ENCODE measurements at places on chromosomes 4 and X.

GRCh38 chrX:47772764-47773163 is 63.9 kb upstream of the ZNF81 start:
- no peak for DNase-seq

DNA sequence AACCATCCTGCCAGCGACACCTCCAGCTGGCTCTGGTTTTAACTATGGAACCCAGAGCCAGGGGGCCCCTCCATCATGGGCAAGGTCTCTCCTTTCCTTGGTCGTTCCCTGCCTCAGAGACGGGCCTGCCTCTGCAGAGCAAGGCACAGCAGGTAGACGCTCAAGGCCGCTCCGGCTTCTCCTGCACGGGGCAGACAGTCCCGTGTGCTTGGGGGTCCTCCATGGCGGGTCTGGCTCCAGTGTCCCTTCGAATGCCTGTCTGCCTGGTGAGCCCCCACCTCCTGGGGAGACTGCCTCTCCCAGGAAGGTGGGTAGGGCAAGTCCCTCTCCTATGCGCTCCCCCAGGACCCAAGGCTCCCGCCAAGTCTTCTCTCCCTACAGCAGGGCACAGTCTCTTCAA is 71.5 kb downstream of the ACOX3 start:
- no peak for DNase-seq

- no peak for DNase-seq
These were observed 1.2 kb downstream of the TAF1 start for GRCh38 chrX:71367396-71367795.

GRCh38 chr4:138114434-138114833 is 127.7 kb downstream of the SLC7A11 start:
- DNase-seq, result no peak

GRCh38 chr4:64334964-64335363 is 74.3 kb downstream of the TECRL start:
- DNase-seq, result no peak

GRCh38 chrX:78997870-78998558 is 52.8 kb downstream of the P2RY10 start:
- DNase-seq, result no peak

DNA sequence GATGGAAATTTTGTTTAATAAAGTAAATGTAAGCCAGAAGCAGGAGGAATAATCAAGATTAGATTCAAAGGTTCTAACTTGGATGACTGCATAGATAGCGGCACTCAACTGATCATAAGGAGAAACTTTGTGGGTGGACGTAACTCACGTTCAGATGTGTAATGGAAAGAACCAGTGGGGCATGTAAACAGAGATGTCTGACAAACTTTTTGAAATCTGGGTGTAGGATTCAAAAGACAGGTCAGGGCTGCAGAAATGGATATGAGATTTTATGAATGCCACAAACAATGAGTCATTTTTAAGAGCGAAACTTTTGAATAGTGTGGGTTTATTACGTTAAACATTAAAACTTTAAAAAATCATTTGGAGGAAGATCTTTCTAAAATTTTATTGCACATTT is 375.6 kb downstream of the GBA3 start:
- no peak for DNase-seq

GRCh38 chr4:118113220-118113619 is 78.9 kb downstream of the NDST3 start:
- DNase-seq, result no peak

DNA sequence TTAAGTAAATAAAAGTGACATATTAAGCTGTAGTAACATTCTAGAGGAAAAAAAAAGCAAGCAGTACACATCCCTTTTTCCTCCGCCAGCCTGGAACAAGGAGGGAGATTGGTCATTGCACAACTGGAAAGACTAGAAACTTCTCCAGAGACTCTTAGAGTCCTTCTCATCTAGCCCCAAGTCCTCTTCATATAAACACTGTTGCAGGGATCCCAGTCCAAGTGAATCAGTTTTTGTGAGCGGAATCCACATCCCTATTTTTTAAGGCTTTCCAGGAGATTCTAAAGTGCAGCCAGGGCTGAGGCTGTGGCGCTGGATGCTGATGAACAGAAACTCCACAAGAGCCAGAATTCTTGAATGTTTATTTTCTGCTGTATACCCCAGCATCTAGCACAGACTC is 23.8 kb downstream of the REELD1 start:
- no peak for DNase-seq

DNA sequence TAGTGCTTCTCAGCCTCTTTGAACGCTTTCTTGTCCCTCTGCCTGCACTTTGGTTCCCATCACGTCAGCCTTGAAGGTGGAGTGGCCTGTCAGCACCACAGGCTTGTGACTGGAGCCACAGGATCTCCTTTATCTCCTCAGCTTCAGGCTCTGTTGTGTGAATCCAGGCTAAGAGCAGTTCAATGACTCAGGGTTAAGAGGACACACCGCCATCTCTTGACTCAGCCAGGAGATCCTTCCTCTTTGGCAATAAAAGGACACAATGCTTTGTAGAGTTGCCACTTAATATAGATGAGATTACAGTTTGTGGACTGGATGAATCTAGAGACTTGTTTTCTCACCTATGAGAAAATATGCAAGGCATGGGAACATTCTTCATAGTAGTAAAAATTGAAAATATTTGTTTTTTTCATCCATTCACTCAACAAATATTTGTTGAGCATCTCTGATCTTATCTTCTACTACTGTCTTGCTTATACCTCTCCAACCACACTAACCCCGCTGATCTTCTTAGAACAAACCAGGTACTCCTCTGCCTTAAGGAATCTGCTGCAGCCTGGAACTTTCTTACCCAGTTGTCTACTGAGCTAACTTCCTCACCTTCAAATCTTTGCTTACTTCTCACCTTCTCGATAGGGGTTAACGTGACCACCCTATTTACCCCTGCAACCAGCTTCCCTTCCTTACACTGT is 62.3 kb downstream of the UCHL1 start:
- no peak for DNase-seq

DNA sequence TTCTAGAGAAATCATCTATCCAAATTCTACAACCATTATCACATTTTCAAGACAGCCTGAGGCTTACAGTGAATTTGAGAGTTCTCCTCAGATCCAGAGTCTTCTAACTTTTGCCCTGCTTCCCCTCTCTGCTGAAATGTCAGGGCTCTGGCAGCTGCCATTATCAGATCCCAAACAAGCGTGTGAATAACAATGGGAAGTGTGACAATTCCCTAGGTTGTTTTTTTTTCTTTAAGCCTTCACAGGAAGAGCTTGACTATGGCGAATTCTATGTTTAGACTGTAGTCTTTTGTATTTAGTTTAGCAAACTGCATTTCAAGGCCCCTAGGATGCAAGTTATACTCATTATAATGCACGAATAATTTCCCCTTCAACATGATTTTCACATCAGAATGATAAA is 61.3 kb upstream of the KDR start:
- DNase-seq, result no peak

- no peak for DNase-seq
These were observed 134.0 kb downstream of the HTR2C start for GRCh38 chrX:114717921-114718320.

DNA sequence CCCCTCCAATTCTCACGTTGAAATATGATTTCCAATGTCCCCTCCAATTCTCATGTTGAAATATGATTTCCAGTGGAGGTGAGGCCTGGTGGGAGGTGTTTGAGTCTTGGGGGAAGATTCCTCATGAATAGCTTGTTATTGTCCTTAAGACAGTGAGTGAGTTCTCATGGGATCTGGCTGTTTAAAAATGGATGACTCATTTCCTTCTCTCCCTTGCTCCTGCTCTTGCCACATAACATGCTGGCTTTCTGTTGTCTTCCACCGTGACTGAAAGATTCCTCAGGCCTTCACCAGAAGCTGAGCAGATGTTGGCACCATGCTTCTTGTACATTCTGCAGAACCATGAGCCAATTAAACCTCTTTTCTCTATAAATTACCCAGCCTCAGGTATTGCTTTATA is 346.8 kb upstream of the TECRL start:
- no peak for DNase-seq

DNA sequence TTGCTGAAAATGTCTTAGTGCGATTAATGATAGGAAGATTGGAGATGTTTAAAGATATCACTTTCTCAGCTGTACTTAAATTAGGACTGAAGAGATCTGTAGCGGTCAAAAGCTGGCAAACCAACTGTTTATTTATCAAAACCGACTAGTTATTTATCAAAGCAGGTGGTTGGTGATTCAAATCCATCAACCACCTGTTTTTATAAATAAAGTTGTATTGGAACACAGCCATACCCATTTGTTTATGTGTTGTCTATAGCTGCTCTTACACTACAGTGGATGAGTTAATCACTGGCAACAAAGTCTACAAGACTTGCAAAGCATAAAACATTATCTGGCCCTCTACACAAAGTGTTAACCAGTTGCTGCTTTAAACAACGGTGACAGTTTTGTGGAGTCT is 76.8 kb downstream of the IL15 start:
- DNase-seq, result no peak

GRCh38 chr4:71231129-71232055 is 107.4 kb upstream of the SLC4A4 start:
- no peak for DNase-seq

GRCh38 chr4:163077680-163078079 is 89.0 kb downstream of the NAF1 start:
- DNase-seq, result no peak

GRCh38 chrX:21930986-21931385 is 9.5 kb upstream of the SMS start:
- DNase-seq, result no peak

DNA sequence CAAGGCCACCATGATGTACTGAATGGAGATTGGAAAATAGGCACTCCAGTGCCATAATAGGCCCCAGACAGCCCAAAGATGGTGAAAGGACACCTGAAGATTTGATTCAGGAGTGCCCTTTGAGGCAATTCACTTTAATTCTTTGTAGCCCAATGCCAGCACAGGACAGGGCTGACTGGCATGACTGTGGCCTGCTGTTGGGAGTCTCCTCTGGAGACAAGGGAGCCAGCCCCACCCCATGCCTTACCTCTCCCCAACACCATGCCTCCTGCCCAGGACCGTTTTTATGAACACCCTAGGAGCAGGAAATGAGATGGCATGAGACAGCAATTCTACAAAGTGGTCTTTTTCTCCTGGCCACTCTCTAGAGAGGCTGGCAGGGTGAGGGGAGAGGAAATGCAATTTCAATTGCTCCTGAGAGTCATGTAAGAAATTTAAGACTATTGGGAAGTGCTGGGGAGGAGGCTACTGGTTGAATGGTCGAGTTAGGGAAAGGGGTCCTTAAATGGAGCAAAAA is 94.2 kb upstream of the MAMLD1 start:
- no peak for DNase-seq

DNA sequence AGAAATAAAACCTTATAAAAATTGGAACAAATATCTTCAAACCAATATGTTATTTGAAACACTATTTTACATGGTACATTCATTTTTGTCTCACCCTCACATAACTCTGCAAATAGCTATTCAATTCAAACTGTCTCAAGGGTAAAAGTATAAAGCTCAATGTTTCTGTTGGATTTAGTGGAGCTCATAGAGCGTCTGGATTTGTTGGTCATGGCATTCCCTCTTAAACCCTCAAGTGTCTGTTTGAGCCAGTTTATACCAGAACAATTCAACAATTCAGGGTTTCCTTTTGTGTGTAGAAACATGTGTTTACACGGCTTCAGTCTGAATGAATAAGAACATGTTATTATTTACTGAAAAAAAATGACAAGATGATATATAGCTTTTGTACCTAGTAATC is 161.6 kb downstream of the PCDH18 start:
- no peak for DNase-seq

DNA sequence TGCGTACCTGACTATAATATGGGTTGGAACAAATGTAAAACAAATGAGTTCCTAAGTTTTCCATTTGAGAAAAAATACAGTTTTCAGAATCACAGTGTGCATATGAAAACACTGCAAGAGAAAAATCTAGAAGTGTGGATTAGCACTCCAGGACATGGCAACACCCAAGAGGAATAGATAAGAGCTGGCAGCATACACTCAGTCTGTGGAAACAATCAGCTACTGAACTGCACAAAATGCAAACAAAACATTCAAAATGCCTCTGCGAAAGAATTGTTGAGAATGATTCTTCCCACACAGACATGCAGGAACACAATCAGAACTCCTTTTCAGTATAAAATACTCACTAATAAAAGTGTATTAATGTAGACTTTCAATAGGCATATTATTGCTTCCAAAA is 39.9 kb downstream of the ATP8A1 start:
- no peak for DNase-seq

- no peak for DNase-seq
These were observed 67.8 kb downstream of the SPIN4 start for GRCh38 chrX:63283348-63283747.

DNA sequence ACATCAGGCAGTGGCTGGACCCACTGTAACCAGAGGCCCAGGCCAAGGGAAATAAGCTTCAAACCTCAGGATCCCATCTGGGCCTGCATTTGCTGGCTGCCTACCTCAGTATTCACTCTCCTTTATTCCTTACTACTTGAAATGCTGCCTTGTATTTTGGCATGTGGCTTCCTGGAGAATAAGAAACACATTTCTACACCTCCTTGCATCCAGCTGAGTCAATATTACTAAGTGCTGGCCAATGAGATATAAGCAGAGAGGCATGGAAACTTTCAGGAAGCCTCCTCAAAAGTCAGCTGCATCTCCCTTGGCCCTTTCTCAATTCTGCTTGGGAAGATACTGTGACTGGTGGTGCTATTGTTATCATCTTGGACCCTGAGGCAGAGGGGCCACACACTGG is 59.8 kb upstream of the RELL1 start:
- DNase-seq, result no peak

GRCh38 chr4:113540859-113541258 is 220.7 kb downstream of the CAMK2D start:
- DNase-seq, result peak; percentile 22
